Sigmoid colon (tissue), 7 donors: ENCODE measurements at places on chromosomes 4 and X. TPM values are rescaled to one million over a fixed set of nuclear protein-coding genes. Genes with fewer than 3 reads are reported as not detected.

DNA sequence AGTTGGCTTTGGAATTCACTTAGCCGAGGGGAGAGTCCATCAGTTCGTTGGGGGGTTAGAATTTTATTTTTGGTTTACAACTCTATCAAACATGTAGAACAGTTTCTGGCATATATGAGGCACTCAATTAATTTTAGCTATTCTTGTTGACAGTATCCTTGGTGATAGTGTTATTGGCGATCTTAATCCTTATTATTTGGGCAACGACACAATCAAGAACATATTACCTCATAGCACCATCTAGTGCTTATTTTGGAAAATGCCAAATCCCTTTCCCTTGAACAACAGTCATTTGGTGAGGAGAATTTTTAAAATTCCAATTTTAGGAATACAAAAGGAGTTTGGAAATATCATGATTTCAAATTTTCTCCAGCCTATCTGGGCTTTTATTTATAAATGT lies 17.9 kb upstream of the PGRMC1 start:
- no peaks in the 10 kb centered on the region for H3K4me1 ChIP-seq
- no peaks in the 10 kb centered on the region for H3K27me3 ChIP-seq
- H3K4me3 ChIP-seq, result no peak overlapping the region
- no peak overlapping the region for H3K27ac ChIP-seq

- H3K4me3 ChIP-seq, result no peak overlapping the region
- no peak overlapping the region for H3K27ac ChIP-seq
- H3K4me1 ChIP-seq, result peaks cover 1% of the 10 kb centered on the region
- H3K36me3 ChIP-seq, result no peaks in the 10 kb centered on the region
These were observed 271.2 kb downstream of the RAB28 start for GRCh38 chr4:13212936-13213335.

DNA sequence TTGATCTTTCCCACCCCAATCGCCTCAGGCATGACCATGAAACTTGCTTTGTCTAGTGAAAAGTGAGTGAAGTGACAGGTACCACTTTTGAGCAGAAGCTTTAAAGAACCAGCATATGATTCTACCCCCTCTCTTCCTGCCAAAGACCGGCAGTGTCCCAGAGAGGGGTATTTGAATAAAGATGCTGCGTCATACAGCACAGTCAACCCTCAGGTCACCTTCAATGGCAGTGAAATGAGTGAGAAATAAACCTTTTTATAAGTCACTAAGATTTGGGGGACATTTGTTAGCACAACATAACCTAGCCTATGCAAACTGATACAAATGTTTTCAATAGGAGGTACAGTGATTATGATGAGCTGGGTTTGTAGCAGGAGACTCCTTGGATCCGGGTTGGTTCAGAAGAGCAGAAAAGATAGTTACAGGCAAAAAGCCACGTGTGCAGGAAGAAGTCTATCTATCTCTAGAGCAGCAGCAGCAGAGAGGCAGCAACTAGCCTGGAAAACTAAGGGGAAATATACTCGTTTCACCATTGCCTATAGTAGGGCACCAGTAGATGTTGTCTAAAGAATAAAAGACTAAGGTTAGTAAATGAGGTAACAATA lies 30.3 kb upstream of the SPRY1 start:
- DNase-seq, result no peak
- H3K4me3 ChIP-seq, result no peak overlapping the region
- H3K36me3 ChIP-seq, result no peaks in the 10 kb centered on the region
- H3K27ac ChIP-seq, result no peak overlapping the region
- no peaks in the 10 kb centered on the region for H3K27me3 ChIP-seq
- peaks cover under 1% of the 10 kb centered on the region for H3K4me1 ChIP-seq

Gene BTK
- total RNA-seq, result 6.4 TPM

- H3K4me1 ChIP-seq, result no peaks in the 10 kb centered on the region
- H3K27ac ChIP-seq, result peak overlapping the region; percentile 59
- no peak for DNase-seq
- no peaks in the 10 kb centered on the region for H3K27me3 ChIP-seq
These were observed 55.3 kb upstream of the RAPGEF2 start for GRCh38 chr4:159047478-159048165.

DNA sequence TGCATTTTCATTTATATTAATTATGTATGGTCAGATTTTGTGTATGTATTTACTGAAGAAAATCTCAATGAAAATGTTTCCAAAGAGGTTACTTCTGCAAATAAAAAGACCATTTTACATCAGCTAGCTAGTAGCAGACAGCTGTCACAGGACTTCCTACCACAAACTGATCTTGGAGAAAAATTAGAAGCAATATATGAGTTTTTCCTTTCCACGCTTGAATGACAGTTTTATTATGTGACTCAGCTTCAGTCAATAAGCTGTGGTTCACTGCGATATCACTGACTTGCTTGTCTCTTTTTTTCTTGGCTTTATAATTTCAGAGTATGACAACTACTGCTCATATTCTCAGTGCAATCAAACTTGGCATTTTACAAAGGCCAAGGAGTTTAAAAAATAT lies 787.4 kb upstream of the GALNTL6 start:
- H3K27ac ChIP-seq, result no peak overlapping the region
- no peak overlapping the region for H3K4me3 ChIP-seq
- H3K4me1 ChIP-seq, result no peaks in the 10 kb centered on the region
- no peaks in the 10 kb centered on the region for H3K27me3 ChIP-seq
- DNase-seq, result no peak
